Activated CD8-positive, alpha-beta T cell treated with anti-CD3 and anti-CD28 coated beads, Interleukin-2, amount 10 ng/mL, durations not matched to agents 7 days and 5 days (primary cell): ENCODE measurements at places on chromosomes 13 and 19. TPM values are rescaled to one million over a fixed set of nuclear protein-coding genes. Genes with fewer than 3 reads are reported as not detected.

GRCh38 chr13:60494296-60494695 is 97.3 kb downstream of the TDRD3 start:
- DNase-seq = no peak

GRCh38 chr13:113413898-113414282 is 39.4 kb downstream of the ADPRHL1 start:
- no peak for DNase-seq

- DNase-seq = no peak
Observed at GRCh38 chr13:53237696-53238095, 209.1 kb downstream of the OLFM4 start.

DNA sequence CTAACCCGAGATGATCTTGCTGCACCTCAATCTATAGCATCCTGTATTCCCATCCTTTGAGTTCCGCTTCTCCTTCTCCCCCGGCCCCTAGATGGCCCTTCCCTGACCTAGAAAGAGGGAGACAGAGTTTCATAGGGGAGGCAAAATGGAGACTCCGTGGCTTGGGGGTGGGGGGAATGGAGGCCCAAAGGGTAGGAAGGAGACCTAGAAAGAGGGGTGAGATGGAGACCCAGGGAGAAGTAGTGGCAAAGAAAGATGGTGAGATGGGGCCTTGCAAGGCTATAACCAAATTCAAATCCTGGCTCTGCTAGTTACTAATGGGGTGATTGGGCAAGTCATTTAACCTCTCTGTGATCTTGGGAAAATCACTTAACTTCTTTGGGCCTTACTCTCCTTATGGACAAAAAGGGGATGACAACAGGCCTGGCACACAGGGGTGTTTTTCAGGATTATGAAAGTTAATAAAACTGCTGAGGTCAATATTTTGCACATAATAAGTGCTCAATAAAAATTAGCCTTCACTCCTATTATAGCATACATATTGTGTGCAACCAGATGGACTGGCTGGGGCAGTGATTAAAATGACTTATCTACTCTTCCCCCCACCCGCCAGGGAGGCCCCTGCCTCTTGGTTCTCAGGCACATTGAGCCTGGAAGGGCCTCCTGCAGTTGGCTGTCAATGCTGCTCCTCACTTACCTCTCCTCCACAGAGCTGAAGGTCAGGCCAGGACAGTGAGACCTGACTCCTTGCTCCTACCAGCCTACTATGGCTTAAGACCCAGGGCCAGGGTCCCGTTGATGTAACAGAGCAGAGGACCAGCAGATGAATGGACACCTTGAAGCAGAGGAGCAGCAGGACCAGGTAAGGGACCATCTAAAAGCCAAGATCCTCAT is 633 bp downstream of the SPHK2 start:
- DNase-seq = peak; percentile 22

GRCh38 chr19:33569821-33570220 is 48.2 kb upstream of the PEPD start:
- no peak for DNase-seq

Gene GSX1
- not detected for total RNA-seq

Gene F2RL3
- total RNA-seq = 0.74 TPM

DNA sequence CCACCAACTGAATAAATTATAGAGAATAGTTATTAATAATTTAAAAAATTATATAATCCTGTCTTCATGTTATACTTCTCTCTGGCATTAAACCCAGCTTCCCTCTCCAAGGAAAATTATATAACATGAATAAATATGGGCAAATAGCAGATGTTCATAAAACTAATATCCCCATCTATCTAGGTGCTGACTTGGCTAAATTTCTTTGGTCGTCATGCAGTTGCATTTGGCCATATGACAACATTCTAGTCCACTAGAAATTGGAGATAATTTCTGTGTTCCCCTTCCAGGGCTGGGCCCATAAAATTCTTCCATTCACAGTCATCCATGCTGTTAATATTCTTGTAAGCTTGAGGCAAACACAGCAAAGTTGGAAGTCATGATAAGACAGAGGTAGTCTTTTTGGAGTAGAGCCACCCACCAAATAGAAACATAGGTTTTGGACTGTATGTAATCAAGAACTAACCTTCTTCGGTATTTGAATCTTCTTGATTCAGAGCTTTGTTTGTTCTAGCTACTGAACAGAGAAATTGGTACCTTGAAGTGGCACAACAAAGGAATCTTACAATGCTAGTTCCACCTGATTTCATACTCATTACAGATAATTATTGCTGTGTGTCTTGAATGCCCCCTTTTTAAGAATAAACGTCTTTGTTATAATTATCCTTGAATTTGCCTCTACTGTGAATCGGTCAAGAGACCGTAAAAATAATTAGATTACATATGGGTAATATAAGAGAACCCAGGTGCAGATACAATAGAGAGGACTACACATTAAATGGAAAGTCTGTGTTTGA is 678.5 kb upstream of the PCDH20 start:
- DNase-seq = no peak

GRCh38 chr19:575527-576506 is 3.4 kb downstream of the BSG start:
- no peak for DNase-seq
